ENCODE measurements at places on chromosomes 2 and 18.

- DNase-seq = no peak
These were observed 50.9 kb downstream of the PKP4 start for GRCh38 chr2:158507679-158508078.

- no peak for DNase-seq
These were observed 15.8 kb downstream of the CWC22 start for GRCh38 chr2:179991344-179991743.

- no peak for DNase-seq
These were observed 102.8 kb upstream of the UBXN4 start for GRCh38 chr2:135638825-135639224.

DNA sequence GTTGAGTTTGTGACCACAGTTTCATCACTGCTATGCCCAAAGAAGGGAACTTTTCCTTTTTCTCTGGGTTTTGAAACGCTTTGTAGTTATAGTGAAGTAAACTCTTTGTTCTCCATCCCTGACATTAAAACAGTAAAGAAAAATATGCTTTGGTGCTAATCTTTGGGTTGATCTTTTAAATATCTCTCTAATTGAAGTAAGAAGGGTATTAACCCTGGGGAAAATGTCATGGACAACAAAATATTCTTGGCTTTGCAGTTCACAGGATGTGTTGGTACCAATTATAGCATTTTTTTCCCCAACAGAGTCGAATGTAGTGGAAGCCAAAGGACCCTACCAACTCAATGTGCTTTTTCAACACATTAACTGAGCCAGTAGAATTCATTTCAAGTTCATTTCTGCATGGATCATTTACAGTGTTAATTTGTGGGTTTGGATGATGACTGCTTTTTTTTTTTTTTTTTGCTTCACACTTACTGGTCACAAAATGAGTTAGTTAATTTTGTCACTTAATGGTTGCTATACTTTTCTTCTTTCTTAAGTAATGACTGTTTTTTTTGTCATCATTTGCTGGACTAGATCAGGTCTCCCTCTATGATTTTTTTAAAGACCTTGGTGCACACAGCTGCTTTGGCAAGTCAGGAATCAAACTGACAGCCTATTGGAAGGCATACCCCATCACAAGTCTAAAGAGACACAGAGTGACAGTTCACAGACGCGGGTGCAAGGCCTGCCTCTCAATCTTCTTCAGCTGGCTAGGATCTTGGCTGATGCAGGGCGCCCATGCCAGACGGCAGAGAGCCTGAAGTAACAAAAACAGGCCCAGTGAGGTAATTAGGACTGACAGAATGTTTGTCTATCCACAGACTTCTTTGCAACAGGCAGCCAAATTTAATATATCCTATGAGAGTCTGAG lies 98.8 kb upstream of the MMADHC start:
- no peak for DNase-seq

- no peak for DNase-seq
These were observed 9.2 kb downstream of the TGIF1 start for GRCh38 chr18:3458952-3459853.
